Fibroblast of skin of scalp (primary cell): ENCODE measurements at places on chromosomes 1 and 21.
A peak's percentile ranks its signal among the peaks of the same experiment; 100 is the strongest.

DNA sequence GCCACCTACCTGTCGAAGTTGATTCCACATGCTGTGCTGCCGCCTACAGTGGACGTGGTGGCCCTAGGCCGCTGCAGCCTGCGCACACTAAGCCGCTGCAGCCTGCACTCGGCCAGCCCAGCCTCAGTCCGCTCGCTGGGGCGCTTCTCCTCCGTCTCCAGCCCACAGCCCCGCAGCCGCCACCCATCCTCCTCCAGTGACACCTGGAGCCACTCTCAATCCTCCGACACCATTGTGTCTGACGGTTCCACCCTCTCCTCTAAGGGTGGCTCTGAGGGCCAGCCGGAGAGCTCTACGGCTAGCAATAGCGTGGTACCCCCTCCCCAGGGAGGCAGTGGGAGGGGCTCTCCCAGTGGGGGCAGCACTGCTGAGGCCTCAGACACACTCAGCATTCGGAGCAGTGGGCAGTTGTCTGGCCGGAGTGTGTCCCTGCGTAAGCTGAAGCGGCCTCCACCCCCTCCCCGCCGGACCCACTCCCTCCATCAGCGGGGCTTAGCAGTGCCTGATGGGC lies 46.9 kb downstream of the YARS1 start:
- DNase-seq, result no peak

- DNase-seq, result peak; percentile 53
These were observed 207.6 kb upstream of the NFIA start for GRCh38 chr1:60874718-60875117.

GRCh38 chr1:202752774-202753173 lies 42.5 kb upstream of the SYT2 start:
- DNase-seq, result no peak

GRCh38 chr1:55321942-55322341 lies 106.8 kb upstream of the USP24 start:
- peak; percentile 59 for DNase-seq

- DNase-seq, result no peak
These were observed 11.5 kb downstream of the AK2 start for GRCh38 chr1:33025180-33025569.

DNA sequence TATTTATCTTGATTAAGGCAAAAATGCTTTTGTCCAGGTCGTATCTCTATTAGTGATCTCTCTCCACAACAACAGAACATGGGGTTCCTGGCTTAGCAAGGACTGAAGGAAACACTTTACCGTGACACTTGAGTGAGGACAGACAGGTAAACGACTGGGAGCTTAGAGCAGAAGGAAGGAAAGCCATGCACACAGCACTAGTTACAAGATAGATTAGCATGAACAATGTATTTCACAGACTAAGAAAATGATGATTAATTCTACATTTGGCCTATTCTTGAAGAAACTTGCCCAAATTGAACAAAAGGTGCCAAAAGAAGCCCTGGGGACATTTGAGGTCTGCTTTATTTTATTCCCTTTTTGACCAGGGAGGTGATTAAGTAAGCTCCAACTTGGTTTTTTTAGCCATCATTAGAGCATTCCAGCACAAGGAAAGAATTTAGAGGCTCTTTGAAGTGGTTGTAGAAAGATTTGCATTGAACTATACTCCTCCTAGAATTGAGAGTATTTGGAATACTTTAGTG lies 248.5 kb downstream of the USP25 start:
- peak; percentile 63 for DNase-seq

DNA sequence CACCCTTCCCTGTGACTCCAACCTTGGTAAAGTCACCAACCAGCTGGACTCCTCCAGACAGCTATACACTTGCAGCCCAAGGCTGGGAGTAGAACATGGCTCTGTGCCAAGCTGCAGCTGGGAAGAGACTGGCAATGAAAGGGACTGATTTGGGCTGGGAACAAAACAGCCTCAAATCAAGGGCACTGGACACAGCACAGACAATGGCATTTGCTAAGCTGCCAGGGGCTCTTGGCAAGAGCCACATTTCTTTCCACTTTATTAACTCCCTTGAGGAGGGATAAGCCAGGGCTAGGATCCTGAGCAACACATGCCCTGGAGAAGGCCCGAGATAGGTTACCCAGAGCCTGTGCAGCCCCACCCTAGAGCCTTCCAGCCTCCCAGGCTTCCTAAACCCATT lies 12.0 kb downstream of the SYT11 start:
- DNase-seq, result no peak

DNA sequence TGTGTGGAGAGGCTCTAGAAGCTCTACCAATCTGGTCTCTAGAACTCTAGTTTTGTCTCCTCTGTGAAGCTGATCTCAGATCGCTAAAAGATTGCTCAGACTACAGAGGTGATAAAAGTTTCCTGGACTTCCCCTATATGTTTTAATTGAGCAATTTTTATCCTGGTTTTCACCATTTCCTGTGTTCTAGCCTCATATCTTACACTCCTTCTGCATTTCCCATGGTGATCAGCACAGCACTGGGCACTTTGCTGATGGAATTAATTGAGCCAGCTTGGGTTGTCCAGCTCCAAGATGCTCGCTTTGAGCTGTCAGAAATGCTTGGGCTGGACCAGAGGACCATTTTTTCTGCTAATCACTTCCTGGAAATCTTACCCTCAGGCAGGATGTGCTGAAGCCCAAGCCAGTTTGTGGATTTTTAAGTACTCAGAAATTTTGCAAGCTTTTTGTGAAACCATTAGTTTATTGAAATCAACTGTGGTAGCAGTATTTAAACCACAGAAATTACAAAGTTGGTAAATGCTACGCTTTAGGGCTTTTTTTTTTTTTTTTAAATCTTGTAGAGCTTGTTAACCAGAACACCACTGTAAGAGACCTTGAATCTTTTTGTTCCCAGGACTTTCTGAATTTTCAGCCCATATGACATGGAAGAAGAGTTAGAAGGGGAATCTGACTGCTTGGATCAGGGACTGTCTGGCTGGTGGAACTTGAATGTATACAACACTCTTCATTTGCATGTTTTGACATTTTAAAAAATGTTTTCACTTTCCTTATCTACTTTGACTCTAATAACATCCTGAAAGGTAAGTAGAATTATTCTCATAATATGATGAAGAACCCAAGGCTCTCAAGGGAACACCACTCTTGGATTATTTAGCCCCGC lies 28.4 kb downstream of the CD48 start:
- no peak for DNase-seq

GRCh38 chr1:245690946-245691541 lies 536.3 kb downstream of the KIF26B start:
- no peak for DNase-seq

DNA sequence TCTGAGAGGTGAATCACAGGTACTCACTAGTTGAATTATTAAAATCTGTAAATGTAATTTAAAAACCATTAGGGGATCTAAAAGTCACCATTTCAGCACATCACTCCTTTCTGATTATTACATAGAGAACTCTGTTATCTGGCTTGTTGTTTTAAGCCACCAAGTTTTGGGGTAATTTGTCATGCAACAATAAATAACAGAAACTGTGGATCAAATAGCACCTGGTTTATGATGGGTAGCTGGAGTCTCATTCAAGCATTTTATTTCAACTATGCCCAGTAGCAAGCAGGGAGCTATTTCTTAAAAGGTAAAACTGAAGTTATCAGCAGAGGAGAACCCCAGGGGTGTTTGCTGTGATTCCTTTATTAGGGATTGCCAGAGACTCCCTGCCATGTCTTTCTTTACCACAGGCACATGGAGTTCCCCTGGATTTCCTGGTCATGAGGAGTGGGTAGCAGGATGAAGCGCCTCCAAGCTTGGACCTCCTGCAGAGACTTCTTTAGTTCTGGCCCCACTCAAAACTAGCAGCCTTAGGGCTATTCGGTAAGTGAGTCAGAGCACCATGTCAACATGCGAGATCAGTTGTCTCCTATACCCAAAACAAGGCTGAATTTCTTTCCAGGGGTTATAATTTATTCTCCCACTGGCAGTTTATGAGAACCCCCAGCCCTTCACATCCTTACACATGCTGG lies 179.2 kb downstream of the GIPC2 start:
- peak; percentile 47 for DNase-seq

DNA sequence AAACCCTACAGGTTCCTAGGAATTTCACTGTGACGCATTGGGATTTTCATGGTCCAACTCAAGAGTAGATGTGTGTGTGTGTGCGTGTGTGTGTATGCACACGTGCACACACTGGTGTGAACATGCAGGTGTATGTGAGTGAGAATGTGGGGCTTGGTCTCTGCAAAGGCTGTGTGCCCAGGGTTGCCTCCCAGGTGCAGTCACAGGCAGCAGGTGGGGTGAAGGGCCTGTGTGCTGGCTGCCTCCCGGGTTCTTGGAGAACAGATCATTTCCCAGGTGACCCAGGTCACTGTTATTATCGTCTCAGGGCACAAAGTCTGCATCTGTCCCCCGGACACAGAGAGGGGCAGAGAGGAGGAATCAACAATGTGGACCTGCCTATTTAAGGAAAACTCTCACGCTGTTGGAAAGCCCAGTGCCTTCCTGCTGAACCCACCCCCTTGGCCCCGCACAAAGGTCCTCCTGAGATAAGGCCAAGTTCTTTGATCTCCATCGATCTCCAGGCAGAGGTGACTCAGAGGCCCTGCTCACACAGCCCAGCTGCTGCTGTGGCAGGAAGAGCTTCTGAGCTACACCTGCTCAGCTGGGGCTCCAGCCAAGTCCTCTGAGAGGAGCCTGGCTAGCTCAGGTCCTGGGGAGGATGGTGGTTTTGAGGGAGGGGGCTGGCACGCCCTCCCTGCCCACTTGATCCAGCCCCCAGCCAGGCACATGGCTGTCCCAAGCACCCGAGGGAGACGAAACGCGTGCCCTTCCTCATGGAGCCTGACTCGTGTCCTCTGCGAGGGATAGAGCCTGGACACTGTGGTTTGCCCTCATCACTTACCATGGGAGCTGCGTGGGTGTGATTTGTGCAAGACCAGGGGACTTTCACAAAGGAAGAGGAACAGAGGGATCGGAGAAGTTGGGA lies 134.0 kb upstream of the ARHGEF16 start:
- DNase-seq, result no peak

- DNase-seq, result no peak
These were observed 21.4 kb downstream of the STUM start for GRCh38 chr1:226569879-226570547.

DNA sequence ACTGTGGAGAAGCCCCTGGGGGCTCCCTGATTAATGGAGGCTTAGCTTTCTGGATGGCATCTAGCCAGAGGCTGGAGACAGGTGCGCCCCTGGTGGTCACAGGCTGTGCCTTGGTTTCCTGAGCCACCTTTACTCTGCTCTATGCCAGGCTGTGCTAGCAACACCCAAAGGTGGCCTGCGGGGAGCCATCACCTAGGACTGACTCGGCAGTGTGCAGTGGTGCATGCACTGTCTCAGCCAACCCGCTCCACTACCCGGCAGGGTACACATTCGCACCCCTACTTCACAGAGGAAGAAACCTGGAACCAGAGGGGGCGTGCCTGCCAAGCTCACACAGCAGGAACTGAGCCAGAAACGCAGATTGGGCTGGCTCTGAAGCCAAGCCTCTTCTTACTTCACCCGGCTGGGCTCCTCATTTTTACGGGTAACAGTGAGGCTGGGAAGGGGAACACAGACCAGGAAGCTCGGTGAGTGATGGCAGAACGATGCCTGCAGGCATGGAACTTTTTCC lies 24.8 kb downstream of the PCSK9 start:
- DNase-seq, result no peak

DNA sequence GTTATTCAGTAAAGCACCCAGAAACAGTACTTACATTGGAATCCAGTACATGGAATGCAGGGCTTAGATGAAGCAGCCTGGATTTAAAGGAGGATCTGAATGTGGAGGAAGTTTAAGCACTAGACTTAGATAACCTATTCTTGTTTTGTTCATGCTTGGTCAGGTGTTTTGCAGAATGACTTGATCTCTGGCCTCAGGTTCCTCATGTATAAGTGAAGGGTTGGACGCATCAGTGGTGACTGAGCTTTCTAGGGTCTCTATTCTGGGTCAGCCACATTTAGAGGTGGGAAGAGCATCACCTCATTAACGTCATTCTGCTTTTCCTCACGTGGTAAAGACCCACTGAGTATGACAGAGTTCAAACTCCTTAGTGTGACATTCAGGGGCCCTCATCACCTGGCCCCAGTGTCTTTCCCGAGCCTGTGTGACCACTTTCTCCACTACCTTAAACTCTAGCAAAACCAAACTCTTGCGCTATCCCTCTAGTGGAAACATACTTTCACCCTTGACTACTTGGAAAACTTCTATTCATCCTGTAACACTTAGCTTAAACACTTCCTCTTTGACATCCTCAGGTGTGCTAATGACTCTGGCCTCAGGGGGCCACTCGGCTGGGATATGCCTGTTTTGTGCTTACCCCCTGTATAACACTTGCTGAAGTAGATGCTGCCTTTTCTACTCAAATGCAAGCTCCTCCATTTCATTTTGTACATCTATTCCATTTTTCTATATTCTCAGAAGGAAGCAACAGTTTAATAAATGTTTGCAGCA lies 871 bp upstream of the ERICH3 start:
- no peak for DNase-seq

DNA sequence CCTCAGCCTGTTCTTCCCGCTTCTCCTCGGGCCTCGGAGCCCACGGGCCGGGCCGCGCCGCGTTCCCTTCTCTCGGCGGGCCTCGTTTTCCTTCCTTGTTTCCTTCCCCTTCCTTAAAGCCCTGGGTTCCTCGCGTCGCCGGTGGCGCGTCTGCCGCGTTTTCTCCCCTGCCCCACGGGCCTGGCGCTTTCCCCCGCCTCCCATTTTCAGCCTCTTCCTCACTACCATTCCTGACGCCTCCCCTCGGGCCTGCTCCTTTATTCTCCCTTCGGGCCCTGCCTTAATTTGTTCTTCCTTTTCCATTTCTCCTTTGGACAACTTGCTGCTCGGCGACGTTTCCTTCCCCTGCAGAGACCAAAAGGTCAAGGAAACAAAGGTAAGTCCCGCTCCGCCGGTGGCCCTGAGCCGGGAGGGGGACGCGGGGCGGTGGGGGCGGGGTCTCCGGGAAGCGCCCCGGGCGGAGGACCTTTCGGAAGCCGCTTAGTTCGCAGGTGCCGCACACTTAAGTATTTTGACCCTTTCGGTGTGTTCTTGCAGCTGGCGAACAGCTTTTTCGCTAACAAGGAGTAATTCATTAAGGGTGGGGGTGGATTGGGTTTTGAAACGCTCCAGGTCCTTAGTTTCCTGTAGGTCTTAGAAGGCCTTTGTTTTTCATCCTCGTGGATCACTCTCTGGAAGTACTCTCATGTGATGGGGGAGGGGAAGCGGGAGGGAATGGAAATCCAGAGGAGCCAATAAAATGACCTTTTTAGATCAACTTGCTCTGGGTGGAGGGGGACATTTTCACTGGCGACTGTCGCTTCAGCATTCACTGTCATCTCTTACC lies 780 bp downstream of the YTHDF2 start:
- DNase-seq, result peak; percentile 42
